ENCODE measurements at places on chromosomes 2 and 18. TPM values are rescaled to one million over a fixed set of nuclear protein-coding genes. Genes with fewer than 3 reads are reported as not detected.

- DNase-seq = no peak
Measured at GRCh38 chr18:31189757-31190156, 27.1 kb upstream of the DSC1 start.

GRCh38 chr2:100513650-100514049, 43.4 kb downstream of the NMS start:
- no peak for DNase-seq

DNA sequence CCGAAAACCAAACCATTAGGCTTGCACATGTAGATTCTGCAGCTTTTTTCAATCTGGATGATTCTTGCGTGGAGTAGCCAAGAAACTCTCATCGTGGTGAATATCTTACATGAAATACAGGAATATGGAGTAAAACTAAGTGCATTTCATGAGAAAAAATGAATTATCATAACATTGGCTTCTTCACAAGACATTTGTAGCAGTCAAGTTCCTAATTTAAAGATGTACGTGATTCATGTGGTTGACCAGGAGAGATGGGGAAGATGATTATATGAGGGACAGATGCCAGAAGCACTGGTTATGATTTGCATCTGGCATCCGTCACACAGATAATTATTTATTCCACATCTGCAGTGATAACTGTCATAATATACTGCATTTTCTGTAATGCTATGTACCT, 90.4 kb downstream of the ANTXR1 start:
- DNase-seq = no peak

- no peak for DNase-seq
Measured at GRCh38 chr18:62245177-62245576, 58.1 kb downstream of the RELCH start.

The AQP4 gene
- 0.77 TPM for polyA plus RNA-seq

The CHAC2 gene
- polyA plus RNA-seq = 4.4 TPM

DNA sequence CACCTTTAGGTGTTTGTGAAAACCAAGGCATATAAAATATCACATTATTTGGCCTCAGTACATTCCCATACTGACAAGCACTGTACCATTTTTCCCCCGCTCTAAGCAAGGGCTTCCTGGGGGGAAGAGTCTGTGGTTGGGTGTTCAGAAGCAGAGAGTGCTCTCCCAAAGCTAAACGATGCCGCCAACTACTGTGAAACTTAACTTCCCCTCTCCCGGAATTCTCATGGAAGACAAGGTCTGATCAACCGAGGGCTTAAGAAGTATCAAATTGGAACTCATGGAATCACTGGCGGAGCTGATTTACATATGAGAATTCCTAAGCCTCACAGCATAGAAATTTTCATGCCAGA, 433 bp upstream of the MFF start:
- no peak for DNase-seq

The TMEM17 gene
- 6.3 TPM for polyA plus RNA-seq

DNA sequence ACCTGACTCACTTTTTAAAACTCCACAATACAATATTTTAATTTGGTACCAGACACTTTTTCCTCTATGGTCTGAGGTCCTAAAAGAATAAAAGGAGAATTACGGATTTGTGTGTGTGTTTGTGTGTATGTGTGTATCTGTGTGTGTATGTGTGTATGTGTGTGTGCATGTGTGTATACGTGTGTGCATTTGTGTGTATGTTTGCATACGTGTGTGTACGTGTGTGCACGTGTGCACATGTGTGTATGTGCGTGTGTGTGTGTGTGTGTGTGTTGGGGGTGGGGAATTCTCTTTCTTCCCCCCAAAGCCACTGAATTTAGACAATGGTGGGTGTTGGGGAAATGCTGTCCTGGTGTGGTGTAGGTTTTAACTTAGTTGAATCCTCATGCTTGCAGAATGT, 807.7 kb upstream of the SALL3 start:
- DNase-seq = no peak

The SRD5A2 gene
- polyA plus RNA-seq = 0.04 TPM

DNA sequence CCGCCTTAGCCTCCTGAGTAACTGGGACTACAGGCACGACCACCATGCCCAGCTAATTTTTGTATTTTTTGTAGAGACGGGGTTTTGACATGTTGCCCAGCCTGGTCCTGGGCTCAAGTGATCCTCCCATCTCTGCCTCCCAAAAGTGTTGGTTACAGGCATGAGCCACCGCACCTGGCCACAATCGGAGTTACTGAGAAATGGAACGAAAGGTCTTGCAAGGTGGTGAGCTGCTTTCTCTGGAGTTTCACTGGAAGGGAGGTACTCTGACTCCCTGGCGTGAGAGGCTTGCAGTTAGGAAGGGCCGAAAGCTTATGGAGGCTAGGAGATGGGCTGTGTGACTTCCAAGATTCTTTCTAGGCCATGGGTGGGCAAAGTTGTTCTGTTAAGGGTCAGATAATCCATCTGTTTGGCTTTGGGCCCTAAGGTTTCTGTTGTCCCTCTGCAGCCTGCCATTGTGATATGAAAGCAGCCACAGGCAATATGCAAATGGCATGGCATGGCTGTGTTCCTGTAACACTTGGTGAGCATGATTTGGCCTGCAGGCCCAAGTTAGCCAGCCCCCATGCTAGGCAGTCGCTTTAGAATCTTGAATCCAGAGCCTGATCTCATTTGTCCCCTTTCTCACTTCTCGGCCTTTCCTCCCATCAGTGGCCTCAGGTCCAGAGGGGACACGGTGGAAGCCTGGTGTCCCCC, 7.9 kb downstream of the EFHD1 start:
- DNase-seq = no peak

DNA sequence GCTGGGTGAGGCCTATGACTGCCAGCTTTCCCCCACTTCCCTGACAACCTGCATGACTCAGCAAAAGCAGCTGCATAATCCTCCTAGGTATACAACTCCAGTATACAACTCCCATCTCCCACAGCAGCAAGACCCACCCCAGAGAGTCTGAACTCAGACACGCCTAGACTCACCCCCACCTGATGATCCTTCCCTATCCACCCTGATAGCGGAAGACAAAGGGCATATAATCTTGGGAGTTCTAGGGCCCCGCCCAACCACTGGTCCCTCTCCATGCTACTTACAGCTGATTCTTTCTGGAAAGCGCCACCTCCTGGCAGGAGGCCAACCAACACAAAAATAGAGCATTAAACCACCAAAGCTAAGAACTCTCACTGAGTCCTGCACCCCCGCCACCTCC, 296.5 kb downstream of the DCC start:
- no peak for DNase-seq

The INHA gene
- 1.5 TPM for polyA plus RNA-seq

DNA sequence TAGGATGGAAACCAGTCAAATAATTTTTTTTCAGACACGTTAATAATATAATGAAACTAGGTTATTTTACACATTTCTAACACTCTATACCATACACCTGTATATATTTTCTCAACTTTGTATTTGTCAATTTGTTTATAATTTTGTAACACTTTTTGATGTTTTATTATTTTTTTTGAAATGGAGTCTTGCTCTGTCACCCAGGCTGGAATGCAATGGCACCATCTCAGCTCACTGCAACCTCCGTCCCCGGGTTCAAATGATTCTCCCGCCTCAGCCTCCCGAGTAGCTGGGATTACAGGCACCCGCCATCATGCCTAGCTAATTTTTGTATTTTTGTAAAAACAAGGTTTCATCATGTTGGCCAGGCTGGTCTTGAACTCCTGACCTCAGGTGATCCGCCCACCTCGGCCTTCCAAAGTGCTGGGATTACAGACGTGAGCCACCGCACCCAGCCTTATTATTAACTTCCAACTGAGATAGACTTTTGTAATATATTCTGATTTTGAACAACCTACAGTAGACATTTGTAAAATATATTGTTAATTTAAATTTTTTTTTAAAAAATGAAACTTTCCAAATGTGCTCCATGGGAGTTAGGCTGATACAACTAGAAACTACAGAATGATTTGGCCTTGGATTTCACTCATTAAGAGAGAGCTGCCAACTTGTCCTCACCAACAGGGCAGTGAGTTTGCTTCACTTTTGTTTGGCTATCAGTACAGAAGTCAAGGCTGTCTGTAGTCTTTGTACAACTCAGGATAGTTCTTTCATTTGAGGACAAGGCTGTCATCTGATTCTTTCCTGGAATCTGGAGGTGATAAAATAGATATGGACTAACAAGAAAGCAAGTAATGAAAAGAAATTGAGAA, 33.9 kb upstream of the COBLL1 start:
- no peak for DNase-seq

DNA sequence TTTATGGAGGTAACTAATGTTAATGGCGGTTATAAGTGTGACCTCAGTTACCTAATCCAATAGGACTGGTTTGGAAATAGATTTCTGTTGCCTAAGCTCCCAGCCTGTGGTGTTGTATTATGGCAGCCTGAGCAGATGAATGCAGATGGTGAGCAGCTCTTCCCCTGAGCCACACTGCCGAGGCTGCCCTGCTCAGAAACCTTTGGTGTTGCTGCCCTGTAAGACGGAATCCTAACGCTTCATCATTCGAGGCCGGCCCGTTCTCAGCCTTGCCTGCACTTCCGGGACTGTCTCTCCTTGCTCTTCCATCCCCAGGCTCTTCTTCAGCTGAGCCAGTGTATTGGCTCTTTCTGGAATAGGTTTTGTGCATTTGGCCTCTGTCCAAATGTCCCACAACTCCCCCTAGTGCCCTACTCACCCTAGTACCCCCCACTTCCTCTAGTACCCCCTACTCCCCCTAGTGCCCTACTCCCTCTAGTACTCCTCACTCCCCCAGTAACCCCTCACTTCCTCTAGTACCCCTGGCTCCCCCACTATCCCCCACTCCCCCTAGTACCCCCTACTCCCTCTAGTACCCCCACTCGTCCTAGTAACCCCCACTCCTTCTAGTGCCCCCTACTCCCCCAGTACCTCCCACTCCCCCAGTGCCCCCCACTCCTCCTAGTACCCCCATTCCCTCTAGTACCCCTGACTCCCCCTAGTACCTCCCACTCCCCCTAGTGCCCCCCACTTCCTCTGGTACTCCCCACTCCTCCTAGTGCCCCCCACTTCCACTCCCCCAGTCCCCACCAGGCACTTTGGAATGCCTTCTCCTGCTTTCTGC, 106.0 kb upstream of the TAF1B start:
- DNase-seq = no peak

The ZSWIM2 gene
- not detected for polyA plus RNA-seq

DNA sequence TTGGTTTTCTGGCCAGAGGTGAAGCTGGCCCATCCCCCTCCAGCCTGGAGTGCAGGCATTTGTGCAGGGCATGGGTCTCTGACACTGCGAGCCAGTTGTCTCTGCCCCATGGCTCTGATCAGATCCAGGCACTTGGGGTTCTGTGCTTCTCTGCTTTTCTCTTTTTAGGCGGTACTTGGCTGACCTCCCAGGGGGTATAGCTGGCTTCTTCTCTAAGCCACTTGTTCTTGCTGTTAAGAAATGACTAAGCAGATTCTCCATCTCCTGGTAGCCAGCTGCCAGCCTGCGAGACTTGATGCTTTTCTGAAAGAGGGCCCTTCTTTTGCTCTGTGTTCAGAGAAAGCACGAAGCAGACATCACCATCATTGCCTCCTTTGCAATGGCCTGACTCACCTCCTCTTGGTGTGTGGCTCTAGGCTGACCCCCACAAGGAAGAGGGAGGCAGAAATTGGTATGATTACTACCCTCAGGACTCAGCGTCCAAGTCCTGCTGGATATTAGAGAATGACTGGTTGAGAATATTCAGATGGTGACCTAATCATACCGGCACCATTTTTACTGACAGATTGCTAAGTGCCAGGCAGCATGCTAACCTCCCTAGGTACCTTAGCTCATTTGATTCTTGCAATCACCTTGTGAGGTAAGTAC, 32.7 kb downstream of the TNP1 start:
- no peak for DNase-seq

- peak; percentile 31 for DNase-seq
Measured at GRCh38 chr2:201781557-201782051, 871 bp upstream of the ALS2 start.

GRCh38 chr2:74375838-74376237, 4.3 kb downstream of the DCTN1 start:
- no peak for DNase-seq

The AAMP gene
- polyA plus RNA-seq = 140 TPM

DNA sequence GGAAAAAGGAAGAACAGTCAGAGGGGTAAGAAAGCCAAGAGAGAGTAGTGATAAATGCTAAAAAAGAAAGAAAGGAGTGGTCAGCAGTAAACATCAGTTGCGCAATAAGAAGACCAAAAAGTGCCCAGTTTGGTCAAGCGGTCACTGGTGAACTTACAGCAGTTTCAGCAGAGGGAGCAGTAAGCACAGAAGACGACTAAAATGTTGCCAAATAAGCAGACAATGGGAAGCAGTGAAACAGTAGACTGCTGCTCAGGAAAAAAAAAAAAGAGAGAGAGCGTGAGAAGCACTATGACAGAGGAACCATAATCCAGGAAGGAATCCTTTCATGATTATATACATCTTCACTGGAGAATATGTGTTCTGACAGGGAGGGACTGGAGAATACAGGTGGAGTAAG, 45.8 kb downstream of the DNAJC10 start:
- DNase-seq = no peak

GRCh38 chr2:27091746-27092695, 5.4 kb downstream of the KHK start:
- DNase-seq = no peak

The MEP1B gene
- polyA plus RNA-seq = 0.05 TPM

DNA sequence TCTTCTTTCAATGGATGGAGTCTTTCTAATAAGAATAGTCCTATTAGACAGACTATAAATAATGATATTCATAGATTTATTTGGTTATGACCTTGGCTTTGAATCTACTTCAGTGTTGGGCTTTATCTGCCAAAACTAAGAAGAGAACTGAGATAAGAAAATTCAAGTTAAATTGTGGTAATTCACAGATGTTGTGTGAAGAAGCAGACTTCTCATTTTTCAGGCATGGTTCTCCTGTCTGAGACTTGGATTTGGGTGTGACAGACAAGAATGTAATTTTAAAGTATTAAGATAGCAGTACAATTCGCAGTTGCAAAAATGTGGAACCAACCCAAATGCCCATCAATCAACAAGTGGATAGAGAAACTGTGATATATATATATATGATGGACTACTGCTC, 124.7 kb downstream of the QPCT start:
- no peak for DNase-seq

- no peak for DNase-seq
Measured at GRCh38 chr18:47113796-47114540, 36.3 kb downstream of the HDHD2 start.

The OTOF gene
- polyA plus RNA-seq = 0.30 TPM

The IL36A gene
- not detected for polyA plus RNA-seq

GRCh38 chr18:49025767-49026500, 75.2 kb upstream of the SMAD7 start:
- no peak for DNase-seq

- DNase-seq = no peak
Measured at GRCh38 chr2:150824118-150824517, 336.7 kb upstream of the RND3 start.

The TRIB2 gene
- 221 TPM for polyA plus RNA-seq

- DNase-seq = no peak
Measured at GRCh38 chr2:75607988-75608683, 38.4 kb upstream of the MRPL19 start.

The STEAP3 gene
- 1.6 TPM for polyA plus RNA-seq

- no peak for DNase-seq
Measured at GRCh38 chr2:111624411-111625156, 259.4 kb downstream of the ANAPC1 start.

- DNase-seq = no peak
Measured at GRCh38 chr2:30193104-30193681, 38.1 kb upstream of the LBH start.
